H9 (cell line): ENCODE measurements at places on chromosomes 3 and 15. TPM values are rescaled to one million over a fixed set of nuclear protein-coding genes. Genes with fewer than 3 reads are reported as not detected.

- H3K4me1 ChIP-seq = no peaks in the 10 kb centered on the region
- H3K27me3 ChIP-seq = no peaks in the 10 kb centered on the region
Observed at GRCh38 chr3:79947469-79947868, 179.7 kb upstream of the ROBO1 start.

- H3K4me3 ChIP-seq = no peak overlapping the region
- H3K27me3 ChIP-seq = no peaks in the 10 kb centered on the region
- no peak for DNase-seq
- H3K27ac ChIP-seq = no peak overlapping the region
- H3K4me1 ChIP-seq = no peaks in the 10 kb centered on the region
Observed at GRCh38 chr3:122475316-122475715, 39.4 kb downstream of the KPNA1 start.

- no peaks in the 10 kb centered on the region for H3K27me3 ChIP-seq
- H3K27ac ChIP-seq = no peak overlapping the region
- DNase-seq = peak; percentile 77
- peaks cover 19% of the 10 kb centered on the region for H3K36me3 ChIP-seq
Observed at GRCh38 chr3:126197854-126198584, 17.6 kb upstream of the ALDH1L1 start.

DNA sequence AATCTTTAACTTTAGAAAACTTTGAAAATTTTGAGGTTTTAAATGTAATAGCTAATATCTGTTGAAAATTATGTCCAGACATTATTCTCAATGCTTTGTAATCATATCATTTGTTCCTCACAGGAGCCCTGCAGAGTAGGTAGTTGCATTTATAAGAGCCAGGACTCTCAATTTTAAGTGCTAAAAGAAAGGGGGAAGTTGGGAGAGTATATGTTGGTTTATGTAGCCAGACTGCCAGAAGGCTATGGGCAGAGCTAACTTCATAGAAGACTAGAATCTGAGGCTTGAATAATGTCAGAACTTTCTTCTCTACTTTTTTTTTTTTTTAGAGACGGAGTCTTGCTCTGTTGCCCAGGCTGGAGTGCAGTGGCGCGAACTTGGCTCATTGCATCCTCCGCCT, 9.1 kb downstream of the VPS8 start:
- DNase-seq = no peak
- no peaks in the 10 kb centered on the region for H3K4me1 ChIP-seq
- peaks cover 8% of the 10 kb centered on the region for H3K36me3 ChIP-seq
- no peak overlapping the region for H3K27ac ChIP-seq

GRCh38 chr3:157323360-157323759, 113.3 kb upstream of the PTX3 start:
- H3K4me1 ChIP-seq = no peaks in the 10 kb centered on the region
- H3K4me3 ChIP-seq = no peak overlapping the region
- no peaks in the 10 kb centered on the region for H3K36me3 ChIP-seq
- H3K27ac ChIP-seq = no peak overlapping the region

Gene DNAH12
- total RNA-seq = not detected in 2 replicates

Gene CD96
- total RNA-seq = not detected in 2 replicates

GRCh38 chr3:71498543-71498942, 85.0 kb downstream of the FOXP1 start:
- H3K4me1 ChIP-seq = peaks cover 24% of the 10 kb centered on the region; the same call in 1 of the 2 replicates
- H3K4me3 ChIP-seq = no peak overlapping the region
- H3K27ac ChIP-seq = peak overlapping the region; percentile 98
- H3K27me3 ChIP-seq = no peaks in the 10 kb centered on the region

GRCh38 chr15:27532358-27532757, 561.4 kb downstream of the GABRG3 start:
- no peaks in the 10 kb centered on the region for H3K27me3 ChIP-seq
- no peaks in the 10 kb centered on the region for H3K4me1 ChIP-seq
- H3K27ac ChIP-seq = no peak overlapping the region
- no peak for DNase-seq
- no peaks in the 10 kb centered on the region; the same call in 2 of the 3 replicates for H3K36me3 ChIP-seq

Gene CTDSPL
- 20.8 and 21.3 TPM in 2 replicates for total RNA-seq

DNA sequence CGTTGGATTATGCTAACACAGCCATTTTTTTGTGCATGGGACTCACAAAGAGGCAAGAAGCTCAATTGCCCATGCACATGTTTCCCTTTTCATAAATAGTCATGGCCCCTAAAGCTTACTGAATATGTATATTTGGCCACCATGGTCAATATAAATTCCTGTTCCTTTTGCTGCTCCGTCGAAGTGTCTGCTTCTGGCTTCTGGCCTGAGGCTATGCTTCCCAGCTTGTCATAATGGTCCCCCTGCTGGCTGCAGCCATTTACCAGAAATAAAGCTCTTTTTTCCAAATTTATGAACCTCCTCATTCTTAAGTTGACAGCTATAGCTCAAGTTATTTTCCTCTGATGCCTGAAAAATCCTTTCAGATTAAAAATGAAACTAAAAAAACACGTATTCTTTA, 602.1 kb downstream of the VGLL3 start:
- H3K27ac ChIP-seq = no peak overlapping the region
- DNase-seq = no peak
- no peaks in the 10 kb centered on the region for H3K27me3 ChIP-seq
- H3K36me3 ChIP-seq = no peaks in the 10 kb centered on the region; the same call in 1 of the 3 replicates
- H3K4me1 ChIP-seq = no peaks in the 10 kb centered on the region

GRCh38 chr3:13548696-13549622, at the start of gene FBLN2:
Gene FBLN2 (plus strand): TSS chr3:13549125. CDS start chr3:13570356, 21,231 bp downstream.
- no peaks in the 10 kb centered on the region; the same call in 1 of the 2 replicates for H3K27me3 ChIP-seq
- no peaks in the 10 kb centered on the region for H3K36me3 ChIP-seq
- no peaks in the 10 kb centered on the region; the same call in 1 of the 2 replicates for H3K4me1 ChIP-seq
- H3K4me3 ChIP-seq = peak within 1 kb of the TSS; percentile 79
- H3K27ac ChIP-seq = no peak within 1 kb of the TSS
